Pancreas (tissue), 10 donors: ENCODE measurements at places on chromosomes 11 and 22. TPM values are rescaled to one million over a fixed set of nuclear protein-coding genes. Genes with fewer than 3 reads are reported as not detected.
A peak's percentile ranks its signal among the peaks of the same experiment; 100 is the strongest.

DNA sequence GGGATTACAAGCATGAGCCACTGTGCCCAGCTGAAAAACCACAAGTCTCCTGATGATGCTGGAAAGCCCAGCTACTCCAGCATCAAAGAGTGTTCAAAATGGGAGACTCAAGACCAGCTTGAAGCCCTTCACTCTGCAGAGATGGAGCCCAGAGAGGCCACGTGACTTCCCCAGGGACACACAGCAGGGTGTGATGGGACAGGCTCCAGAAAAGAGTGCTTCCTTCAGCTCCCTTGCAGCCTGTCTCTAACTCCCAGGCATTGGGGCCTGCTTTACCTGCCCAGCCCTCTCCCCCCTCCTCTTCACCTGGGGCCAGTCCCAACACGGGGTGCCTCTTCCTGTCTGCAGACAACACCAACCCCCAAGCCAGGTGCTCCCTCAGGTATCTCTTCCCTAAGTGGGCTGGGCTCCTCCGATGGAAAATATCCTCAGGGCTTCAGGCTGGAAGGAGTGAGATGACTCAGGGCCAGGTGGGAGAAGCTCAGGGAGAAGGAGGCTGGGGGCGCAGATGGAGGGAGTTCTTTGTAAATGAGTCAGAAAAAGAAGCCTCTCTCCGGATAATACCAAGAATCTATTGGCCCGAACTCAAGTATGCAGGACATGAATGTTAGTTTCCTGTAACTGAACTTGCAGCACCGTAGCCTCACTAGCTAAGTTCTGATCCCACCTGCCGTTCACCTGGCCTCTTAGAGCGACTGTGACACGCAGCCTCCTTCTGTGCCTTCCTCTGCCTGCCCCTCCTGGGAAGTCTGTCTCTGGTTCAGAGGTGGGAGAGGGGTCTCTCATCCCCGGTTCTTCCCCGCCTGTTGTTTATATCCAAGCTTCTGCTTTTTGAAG is 326.6 kb downstream of the MN1 start:
- DNase-seq = no peak

DNA sequence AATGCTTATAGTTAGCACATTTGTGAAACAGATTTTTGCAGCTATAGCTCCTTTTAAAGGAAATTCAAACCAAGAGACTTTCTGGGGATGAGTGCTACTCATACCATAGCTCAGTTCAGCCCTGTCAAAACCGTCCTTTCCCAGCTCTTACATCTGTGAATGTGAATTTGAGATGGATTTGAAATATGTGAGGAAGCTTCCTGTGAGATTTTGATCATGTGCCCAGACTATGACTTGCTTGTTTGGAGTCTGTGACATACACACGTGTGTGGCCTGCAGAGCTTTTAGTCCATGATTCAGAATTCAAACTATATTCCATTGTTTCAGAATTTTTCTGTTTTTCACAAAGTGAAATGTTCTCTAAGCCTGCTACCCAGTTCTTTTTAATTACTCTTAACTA is 4.4 kb upstream of the MMP1 start:
- no peak for DNase-seq

DNA sequence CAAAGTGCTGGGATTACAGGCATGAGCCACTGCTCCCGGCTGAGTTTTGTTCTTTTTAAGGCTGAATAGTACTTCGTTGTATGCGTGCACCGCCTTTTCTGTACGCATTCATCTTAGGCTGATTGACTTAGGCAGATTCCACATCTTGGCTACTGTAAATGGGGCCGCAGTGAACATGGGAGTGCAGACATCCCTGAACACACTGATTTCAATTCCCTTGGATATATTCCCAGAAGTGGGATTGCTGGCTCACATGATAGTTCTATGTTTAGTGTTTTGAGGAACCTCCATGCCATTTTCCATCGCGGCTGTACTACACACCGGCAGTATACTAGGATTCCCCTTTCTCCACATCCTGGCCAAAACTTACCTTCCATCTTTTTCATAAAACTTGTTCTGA is 10.4 kb upstream of the ZNF74 start:
- DNase-seq = no peak

DNA sequence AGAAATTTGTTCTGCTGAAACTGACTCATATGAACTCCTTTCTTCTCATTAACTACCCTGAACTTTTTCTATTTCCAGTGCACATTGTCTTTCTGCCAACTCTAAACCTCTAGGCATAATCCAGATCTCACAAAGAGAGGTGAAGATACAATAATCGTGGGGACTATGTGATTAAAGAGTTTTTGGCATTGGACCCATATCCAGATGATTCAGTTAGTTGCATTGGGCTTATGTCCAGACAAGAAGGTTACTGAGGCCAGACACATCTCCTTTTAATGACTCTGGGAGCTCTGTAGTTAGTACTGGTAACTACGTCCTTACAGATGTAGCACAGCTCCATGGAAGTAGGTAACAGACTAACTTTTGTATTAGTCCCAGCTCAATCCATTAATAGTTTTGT is 273.0 kb downstream of the CASP12 start:
- no peak for DNase-seq

DNA sequence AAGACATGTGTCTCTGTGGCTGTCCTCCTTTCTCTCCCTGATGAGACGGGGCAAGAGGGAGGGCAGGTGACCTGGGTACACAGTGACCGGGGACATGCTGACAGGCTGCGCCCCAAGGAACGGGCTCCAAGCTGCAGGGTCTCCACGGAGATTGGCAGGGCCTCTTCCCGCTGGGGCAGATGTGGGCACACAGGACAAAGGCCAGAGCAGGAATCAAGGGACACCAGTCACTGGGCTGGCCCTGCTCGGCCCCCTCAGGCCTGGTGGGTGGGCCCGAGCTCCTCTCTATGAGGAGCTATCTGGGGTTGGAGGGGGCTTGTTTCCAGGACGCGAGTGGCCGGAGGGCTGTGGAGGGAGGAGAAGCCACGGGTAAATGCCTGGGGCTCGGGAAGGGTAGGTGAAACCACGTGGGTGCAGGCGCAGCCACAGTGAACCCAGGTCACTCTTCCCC is 11.2 kb downstream of the PNPLA5 start:
- no peak for DNase-seq

GRCh38 chr22:26367402-26368245 is 61.4 kb upstream of the ASPHD2 start:
- DNase-seq = peak; percentile 38

- DNase-seq = no peak
These were observed 19.1 kb downstream of the SPECC1L start for GRCh38 chr22:24289741-24290163.

DNA sequence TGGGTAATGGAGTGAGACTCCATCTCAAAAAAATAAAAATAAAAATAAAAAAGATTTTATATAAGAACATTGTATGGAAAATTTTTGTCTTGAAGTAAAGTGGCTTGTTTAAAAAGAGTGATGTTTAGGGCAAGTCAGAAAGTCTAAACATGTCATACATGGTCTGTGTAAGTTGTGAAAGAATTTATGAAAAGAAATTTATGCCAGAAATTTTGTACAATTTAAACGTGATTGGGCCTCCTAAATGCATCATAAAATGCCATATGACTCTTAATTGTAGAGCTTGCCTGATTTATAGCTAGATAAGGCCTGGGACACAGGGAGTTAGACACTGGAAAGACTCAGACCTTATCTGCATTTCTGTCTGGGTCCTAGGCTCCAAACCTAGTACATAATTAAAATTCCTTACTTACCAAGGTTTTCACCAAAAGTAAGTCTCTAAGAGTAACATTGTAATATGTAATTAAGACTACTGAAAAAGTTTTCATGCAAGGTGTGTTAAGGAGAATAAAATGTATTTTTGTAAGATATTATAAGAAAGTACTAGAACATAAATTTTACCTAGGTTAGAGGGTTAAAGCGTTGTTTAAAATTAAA is 110.5 kb downstream of the AASDHPPT start:
- no peak for DNase-seq

DNA sequence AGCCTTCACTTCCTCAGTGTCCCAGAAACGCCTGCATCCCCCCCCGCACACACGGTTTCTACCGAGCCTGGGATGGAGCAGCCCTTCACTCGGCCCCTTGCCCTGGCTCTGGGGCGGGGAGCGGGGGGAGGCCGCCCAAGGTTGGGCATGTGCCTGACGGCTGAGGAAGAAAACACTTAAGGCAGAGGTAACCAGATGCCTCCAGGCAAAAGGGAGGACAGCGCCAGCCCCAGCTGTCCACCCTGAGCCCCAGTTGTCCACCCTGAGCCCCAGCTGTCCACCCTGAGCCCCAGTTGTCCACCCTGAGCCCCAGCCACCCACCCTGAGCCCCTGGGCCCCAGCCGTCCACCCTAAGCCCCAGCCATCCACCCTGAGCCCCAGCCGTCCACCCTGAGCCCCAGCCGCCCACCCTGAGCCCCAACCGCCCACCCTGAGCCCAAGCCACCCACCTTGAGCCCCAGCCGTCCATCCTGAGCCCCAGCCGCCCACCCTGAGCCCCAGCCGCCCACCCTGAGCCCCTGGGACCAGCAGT is 3.8 kb upstream of the TTLL8 start:
- no peak for DNase-seq

GRCh38 chr11:45737056-45737455 is 67.9 kb upstream of the SLC35C1 start:
- no peak for DNase-seq

GRCh38 chr11:30322191-30322590 is 713 bp upstream of the ARL14EP start:
- no peak for DNase-seq

GRCh38 chr11:47267876-47268275 is 2.1 kb upstream of the MADD start:
- DNase-seq = no peak

GRCh38 chr11:130813638-130814037 is 102.6 kb downstream of the SNX19 start:
- no peak for DNase-seq

OR2AG2 gene
- polyA plus RNA-seq = not detected

XKR3 gene
- polyA plus RNA-seq = not detected

DYNC2H1 gene
- polyA plus RNA-seq = 8.8 TPM

OR51I1 gene
- not detected for polyA plus RNA-seq

APLNR gene
- 1.2 TPM for polyA plus RNA-seq

CABP4 gene
- polyA plus RNA-seq = 0.99 TPM

PLEKHB1 gene
- 22.2 TPM for polyA plus RNA-seq

SLC35C1 gene
- polyA plus RNA-seq = 6.3 TPM

KRTAP5-9 gene
- polyA plus RNA-seq = 1.0 TPM

CYP2D6 gene
- 3.5 TPM for polyA plus RNA-seq
